ENCODE measurements at places on chromosomes 4 and X. TPM values are rescaled to one million over a fixed set of nuclear protein-coding genes. Genes with fewer than 3 reads are reported as not detected.

The RAB39B gene
- total RNA-seq: 1.6 TPM

The PLXNB3 gene
- 1.6 TPM for total RNA-seq

The MAGEA12 gene
- 5.5 TPM for total RNA-seq

DNA sequence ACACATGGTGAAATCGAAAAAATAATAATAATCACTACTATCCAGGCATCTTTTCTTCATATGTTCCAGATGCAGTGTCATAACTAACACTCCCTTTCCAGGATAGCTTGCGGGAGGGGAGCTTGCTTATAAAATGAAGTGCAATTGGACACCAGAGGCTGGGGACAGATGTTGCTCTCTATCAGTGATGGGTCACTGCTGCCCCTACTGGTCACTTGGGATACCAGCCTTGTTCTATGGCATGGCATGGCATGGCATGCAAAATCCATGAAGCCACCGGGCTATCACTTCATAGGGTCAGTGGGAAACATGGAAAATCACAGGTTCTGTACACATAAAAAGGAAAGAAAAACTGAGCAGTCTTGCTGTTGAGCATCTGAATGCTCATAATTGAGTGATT, 168.1 kb downstream of the GLRA2 start:
- DNase-seq: peak; percentile 51

GRCh38 chr4:134518574-134519217, 317.1 kb upstream of the PABPC4L start:
- DNase-seq: no peak

GRCh38 chr4:8741513-8742226, 130.0 kb downstream of the HMX1 start:
- no peak for DNase-seq

GRCh38 chr4:6180841-6181631, 19.3 kb downstream of the JAKMIP1 start:
- no peak for DNase-seq

DNA sequence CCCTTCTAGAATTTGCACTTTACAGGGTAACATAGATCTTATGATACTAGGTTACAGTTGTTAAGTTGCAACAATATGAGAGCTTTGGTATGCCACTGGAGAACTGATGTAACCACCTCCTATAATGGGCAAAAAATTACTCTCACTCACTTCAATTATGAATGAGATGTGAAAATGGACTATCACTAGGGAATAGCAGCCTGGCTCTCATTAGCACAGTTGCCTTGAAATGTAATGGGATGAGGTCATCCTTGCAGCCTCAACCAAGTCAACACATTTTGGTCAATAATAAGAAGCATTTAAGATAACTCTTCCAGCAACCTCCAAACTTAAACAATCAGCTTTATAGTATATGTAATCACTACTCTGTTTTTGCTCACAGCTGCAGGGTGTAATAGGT, 69.4 kb downstream of the TBC1D9 start:
- no peak for DNase-seq

- DNase-seq: no peak
These were observed 1.3 kb downstream of the RHOH start for GRCh38 chr4:40197879-40198689.

- no peak for DNase-seq
These were observed 20.1 kb downstream of the SH3TC1 start for GRCh38 chr4:8219236-8219635.

- no peak for DNase-seq
These were observed 225.7 kb downstream of the GRID2 start for GRCh38 chr4:92529510-92529909.

DNA sequence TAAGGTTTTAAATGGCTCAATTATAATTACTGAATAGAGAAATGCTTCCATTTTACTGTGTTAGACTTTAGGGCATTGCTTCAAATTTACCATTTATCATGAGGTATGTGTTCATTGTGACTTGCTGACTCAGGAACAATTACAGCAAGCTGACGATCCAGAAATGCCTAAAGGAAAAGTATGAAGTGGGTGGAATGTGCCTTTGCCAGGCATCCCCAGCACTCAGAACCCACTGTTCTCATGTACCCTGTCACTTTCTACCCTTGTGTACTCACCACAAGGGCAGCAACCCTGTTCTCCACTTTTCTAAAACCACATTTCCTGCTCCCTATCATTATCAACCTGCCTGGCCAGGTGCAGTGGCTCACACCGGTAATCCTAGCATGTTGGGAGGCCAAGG, 41.5 kb downstream of the QRFPR start:
- DNase-seq: no peak

- no peak for DNase-seq
These were observed 14.3 kb downstream of the TENM3 start for GRCh38 chr4:182257503-182257902.

GRCh38 chrX:9865804-9866472, 79.7 kb downstream of the SHROOM2 start:
- no peak for DNase-seq

All from H4 (cell line).